SW480 (cell line): ENCODE measurements at places on chromosomes 7 and 10.
A peak's percentile ranks its signal among the peaks of the same experiment; 100 is the strongest.

DNA sequence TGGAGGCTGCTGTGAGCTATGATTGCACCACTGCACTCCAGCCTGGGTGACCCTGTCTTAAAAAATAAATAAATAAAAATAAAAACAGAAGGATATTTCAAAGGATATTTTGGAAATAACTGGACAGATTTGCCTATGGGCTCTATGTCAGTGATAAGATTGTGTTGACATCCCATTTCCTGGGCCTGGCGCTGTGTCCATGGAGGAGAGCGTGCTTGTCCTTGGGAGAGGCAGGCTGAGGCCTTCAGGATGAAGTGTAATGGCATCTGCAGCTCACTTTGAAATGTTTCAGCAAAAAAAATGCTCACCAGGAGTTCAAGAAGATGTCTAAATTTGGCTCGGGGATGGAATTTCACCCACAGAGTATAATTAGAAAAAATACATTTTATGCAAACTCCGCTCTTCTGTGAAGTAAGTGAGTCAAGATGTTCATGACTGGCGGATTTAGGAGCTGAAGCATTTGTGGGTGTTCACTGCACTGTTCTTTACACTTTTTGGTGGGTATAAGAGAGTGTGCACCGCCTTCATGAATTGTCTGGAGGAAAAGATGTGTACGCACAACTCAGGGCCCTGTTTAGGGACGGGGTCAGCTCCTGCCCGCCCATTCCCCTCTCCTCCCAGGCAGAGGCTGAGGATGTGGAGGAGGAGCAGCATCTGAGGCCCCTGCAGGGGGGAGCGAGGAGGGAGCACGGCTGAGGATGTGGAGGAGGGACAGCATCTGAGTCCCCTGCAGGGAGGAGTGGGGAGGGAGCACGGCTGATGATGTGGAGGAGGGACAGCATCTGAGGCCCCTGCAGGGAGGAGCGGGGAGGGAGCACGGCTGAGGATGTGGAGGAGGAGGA, 18.5 kb upstream of the FOXL3 start:
- no peak for DNase-seq

DNA sequence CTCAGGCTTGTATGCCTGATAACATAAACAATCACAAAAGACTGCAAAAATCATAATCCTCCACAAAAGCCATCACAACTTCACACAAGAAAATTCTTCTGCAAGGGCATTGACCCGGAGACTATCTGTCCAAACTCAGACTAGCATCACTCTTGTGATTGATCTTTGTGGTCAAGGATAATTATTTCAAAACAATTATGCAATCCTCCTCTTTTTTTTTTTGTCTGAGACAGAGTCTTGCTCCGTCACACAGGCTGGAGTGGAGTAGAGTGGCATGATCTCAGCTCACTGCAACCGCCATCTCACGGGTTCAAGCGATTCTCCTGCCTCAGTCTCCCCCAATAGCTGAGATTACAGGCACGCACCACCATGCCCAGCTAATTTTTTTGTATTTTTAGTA, 22.2 kb downstream of the CDNF start:
- no peak for DNase-seq

DNA sequence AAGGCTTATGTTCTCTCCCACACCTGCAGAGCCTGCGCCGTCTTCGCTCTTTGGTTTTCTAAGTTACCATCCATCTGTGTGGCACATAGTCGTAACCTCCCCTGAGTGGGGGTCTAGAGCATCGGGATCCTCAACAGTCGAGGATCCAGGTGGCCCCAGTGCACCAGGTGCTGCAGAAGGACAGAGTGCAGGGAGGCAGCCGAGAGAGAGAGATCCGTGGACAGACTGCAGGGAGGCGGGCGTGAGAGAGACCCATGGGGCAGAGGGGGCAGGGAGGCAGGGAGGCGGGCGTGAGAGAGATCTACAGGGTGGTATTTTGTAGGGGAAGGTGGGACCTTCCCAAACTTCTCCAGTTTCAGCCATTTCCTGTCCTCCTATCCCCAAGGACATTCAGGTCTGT, 42.3 kb downstream of the PFKP start:
- DNase-seq, result no peak

GRCh38 chr10:20879136-20879535, 18.0 kb downstream of the NEBL start:
- no peak for DNase-seq

- DNase-seq, result no peak
Observed at GRCh38 chr7:48438206-48438605, 266.9 kb downstream of the ABCA13 start.

- DNase-seq, result no peak
Observed at GRCh38 chr7:154973381-154973780, 29.5 kb downstream of the PAXIP1 start.

GRCh38 chr7:155985518-155986250, 173.4 kb upstream of the SHH start:
- DNase-seq, result no peak

DNA sequence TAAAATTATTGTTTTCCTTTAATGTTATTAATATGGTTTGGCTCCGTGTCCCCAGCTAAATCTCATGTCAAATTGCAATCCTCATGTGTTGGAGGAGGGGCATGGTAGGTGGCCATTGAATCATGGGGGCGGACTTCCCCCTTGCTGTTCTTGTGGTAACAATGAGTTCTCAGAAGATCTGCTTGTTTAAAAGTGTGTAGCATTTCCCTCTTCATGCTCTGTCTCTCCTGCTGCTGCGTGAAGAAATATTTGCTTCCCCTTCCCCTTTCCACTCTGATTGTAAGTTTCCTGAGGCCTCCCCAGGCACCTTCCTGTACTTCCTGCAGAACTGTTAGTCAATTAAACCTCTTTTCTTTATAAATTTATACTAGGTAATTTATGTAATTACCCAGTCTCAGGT, 27.5 kb downstream of the VIM start:
- no peak for DNase-seq

- DNase-seq, result no peak
Observed at GRCh38 chr10:11750420-11750819, 8.2 kb downstream of the ECHDC3 start.

DNA sequence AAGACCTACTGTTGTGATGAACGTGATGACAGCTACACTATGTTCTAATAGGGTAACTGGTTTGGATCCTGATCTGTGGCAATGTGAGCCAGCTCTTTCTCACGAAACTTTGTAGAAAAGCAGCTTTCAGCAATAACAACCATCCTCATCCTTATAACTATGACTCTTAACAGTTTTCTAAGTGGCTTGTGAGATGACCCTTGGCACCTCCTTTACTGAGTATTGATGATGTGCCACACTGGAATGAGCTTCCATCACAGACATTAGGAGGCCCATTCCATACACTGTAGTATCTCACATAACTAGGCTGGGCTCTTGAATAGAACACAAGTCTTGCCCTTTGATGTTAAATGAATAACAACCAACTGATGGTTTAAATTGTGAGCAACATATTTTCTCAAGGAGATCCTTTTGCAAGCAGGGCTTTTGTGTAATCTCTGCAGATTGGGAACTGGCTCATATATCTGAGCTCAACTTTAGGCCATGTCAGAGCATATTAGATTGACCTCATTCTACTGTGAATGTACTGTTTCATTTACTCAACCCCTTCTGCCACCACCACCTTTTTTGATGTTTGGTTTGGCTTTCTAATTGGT, 46.4 kb downstream of the MYPN start:
- DNase-seq, result no peak

GRCh38 chr7:106381252-106381651, 96.5 kb upstream of the NAMPT start:
- DNase-seq, result no peak

DNA sequence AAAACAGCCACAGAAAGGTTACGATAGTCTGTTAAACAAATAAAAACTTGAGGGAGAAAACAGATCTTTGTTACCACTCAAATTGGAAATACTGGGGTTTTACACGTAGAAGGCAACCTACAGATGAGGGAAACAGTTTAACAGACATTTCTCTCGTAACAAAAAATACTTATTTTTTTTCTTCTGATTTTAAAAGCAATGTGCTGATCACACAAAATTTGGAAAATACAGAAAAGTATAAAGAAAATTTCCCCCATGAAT, 211.7 kb downstream of the FAM107B start:
- DNase-seq, result no peak

DNA sequence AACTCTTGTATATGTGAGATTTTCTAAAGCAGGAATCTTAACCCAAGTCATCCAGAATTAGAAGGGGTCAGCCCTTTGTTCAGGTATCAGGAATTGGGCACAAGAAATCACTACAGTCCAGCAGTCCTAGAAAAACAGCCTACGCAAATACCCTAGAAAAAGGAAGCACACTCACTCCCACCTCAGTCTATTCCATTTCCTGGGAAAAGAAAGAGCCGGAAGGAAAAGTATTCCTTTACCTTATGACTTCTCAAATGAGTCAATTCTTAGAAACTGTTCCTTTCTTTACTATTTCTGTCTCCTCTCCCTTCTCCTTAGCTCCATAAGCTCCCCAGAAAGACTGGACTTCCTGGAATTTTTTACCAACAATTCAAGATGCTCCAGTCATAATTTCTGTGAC, 62.7 kb downstream of the DNAJC12 start:
- DNase-seq, result no peak

- no peak for DNase-seq
Observed at GRCh38 chr10:4329225-4329624, 496.8 kb upstream of the AKR1E2 start.

DNA sequence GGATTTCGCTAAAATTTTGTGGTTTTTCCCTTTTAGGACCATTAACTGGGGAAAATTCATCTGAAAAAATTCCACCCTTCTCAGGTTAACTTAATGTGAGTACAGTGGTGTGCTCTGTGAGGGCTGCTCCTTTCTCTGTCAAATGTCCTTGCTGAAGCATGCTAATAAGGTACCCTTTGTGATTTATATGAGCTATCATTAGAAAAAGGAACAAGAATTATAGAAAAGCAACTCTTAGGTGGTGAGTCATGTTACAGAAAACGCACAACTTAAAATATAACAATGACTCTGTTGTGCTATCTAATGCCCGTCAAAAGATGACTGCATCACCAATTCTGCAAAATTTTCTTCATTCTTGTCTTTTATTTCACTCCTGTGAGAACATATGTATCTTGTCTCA, 162.0 kb upstream of the MAGI2 start:
- DNase-seq, result no peak

DNA sequence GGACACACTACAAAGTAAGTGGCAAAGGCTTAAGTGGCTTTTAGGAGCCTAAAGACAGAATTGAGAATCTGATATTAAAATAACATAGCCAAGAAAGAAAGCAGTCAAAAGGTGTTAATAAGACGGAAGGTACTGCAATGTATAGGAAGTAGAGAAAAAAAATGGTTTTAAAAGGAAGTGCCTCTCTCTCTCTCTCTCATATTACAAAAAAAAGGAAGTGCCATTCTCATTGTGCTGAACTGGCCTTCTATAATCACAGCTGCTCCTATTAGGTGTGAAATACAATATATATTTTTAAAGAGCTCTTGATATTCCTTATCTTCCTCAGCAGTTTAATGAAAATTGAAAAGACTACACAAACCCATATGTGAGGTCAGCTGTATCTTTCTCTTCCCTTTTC, 199.4 kb upstream of the NPVF start:
- DNase-seq, result no peak

DNA sequence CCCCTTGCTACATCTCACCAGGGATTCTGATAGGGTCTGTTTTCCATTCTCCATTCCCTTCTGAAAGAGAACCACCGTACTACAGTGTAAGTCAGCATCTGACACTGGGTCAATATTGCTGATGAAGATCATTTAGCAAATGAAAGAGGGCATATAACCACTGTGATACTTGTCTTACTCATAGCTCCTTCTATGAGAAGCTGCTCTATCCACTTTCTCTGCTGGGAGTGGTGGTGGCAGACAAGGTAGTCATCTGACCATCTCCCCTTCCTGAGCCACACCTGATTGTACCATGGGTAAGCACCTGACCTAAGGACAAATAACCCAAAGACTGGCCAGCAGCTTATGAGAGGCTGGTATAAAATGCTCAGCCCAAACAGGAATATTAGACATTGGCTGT, 220.4 kb downstream of the DOCK4 start:
- DNase-seq, result no peak

- no peak for DNase-seq
Observed at GRCh38 chr7:11447106-11447505, 384.9 kb downstream of the THSD7A start.

DNA sequence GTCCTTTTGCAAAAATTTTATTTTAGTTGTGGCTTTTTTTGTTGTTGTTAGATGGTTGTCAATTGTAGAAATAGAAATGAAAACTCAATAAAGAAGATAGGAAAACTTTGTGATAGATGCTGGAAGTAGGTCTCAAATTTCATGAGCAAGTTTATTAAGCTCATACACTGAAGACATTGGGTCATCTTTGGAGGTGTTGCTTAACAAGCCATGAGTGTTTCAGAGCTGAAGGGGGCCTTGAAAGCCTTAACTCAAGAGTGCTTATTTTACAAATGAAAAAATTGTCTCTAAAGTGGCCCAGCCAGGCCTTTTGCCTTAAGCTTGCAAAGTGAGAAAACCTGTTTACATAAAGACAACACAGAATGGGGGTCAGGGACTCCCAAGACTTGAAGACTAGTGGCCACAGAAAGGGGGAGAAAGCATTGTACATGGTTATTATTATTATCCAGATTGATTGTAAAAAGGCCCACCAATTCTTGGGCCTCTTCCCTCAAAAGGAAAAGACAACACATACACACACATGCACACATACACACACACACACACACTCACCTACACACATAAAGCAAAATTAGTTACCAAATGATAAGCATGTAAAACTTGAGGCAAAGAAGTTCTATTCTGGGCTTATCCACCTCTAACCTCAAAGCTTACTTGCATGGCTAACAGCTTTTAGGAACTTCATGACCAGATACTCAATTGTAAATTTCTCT, 49.7 kb upstream of the GLCCI1 start:
- DNase-seq, result no peak

DNA sequence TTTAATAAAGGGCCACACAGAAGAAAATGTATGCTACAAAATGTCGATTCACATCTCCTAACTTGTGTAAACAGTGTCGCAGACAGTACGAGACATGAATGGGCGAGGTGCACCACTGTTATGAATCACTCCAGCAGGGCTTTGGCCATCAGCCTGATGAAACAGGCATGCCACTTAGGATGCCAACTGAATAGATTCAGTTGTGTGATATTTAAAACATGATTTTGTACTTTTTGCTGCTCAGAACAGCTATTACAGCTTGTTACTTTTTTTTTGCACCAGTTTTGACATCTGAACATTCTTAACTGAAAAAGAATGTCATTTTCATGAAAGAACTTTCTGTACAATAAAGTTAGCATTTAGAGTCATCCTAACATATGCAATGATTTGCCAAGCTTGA, 138.1 kb downstream of the VTI1A start:
- DNase-seq, result peak; percentile 39

- DNase-seq, result no peak
Observed at GRCh38 chr10:125264757-125265578, 104.6 kb upstream of the CTBP2 start.

DNA sequence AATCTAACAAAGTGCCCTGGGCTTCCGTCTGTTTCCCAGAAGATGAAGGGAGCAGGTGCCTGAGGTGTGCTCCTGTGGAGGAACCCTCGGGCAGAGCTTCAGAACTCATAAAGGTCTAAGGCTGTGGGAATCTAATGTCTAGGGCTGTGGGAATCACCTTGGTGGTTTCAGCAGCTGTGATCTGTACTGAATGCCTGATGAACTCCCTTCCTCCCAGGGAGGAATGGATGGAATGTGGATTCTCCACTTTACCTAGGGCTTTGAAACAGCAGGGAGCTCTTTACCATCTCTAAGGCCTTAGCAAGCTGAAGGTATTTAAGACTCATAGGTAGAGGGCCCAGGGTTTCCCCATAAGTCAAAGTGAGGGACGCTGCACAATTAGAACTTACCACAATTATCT, 36.0 kb upstream of the SEMA3E start:
- DNase-seq, result no peak
